ENCODE measurements at places on chromosomes 5 and 9.

DNA sequence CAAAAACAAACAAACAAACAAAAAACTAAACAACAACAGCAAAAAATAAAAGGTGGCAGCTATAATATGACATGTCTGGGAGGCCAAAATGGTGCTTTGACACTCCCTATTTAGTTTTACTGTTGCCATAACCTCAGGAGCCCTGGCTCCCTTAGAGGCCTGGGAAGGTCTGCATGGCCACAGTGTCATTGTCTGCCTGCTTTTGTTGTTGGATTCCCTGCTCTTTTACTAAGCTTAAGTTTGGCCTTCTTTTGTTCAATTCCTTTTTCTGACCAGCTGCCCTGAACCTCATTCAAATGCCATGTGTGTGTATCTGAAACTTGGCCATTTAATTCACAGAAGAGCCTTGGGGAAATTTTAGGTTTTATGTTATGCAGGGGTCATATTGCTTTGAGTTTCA is 458.2 kb downstream of the TMEM232 start:
- DNase-seq = no peak

DNA sequence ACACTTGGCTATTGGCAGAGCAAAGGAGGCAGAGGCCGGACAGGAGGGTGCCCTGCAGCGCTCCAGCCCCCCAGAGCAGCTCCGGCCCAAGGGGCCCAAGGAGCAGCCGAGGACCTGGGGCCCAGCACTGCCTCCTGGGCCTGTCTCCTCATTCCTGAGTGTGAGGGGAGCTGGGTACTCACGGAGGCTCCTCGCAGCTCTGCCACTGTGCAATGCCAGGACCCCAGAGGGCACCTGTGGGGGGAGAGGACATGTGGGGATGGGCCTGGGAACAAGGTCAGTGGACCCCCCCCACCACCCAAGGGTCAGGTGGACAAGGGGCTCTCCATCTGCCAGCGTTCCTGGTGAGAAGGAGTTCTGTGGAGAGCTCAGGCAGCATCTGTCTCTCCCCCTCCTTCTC is 192.6 kb upstream of the PPP1R26 start:
- DNase-seq = no peak

DNA sequence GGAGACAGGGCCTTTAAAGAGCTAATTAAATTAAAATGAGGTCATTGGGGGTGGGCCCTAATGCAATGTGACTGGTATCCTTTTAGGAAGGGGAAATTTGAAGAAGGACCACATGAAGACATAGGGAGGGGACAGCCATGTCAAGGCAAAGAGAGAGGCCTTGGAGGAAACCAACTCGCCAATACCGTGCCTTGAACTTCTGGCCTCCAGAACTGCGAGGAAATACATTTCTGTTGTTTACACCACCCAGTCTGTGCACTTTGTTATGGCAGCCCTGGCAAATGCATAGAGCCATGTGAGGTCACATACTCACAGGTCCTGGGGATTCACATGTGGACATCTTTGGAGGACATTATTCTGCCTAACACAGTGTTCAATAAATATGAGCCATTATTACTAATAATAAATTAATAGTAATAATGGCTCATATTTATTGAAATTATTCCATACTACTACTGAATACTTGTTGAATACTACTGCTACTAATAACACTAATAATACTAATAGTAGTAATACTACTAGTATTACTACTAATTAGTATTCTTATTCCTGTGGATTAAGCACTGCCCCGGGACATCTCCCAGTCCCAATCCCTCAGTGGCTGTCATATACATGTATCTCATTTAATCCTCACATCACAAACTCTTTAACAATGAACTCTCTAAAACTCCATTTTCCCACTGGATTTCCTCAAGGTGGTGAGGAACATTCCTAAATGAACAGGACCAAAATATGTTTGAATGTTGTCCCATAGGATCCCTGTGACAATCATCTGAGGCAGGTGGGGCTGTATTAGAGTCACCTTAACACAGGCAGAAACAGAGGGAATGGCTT is 8.4 kb downstream of the TRAF1 start:
- no peak for DNase-seq

- no peak for DNase-seq
Measured at GRCh38 chr5:132011622-132012343, at the start of gene ACSL6. Gene ACSL6, minus strand, starts transcription at chr5:132011658. Its CDS starts 105 bp downstream, at chr5:132011553.

GRCh38 chr5:13540168-13540750 is 404.2 kb downstream of the DNAH5 start:
- DNase-seq = no peak

- no peak for DNase-seq
Measured at GRCh38 chr5:122292332-122292731, 19.7 kb upstream of the SNCAIP start.

All from stimulated activated CD8-positive, alpha-beta memory T cell treated with anti-CD3 and anti-CD28 coated beads, Interleukin-7, amount 100 ng/mL, for 24 hours (primary cell).